Activated CD8-positive, alpha-beta memory T cell treated with anti-CD3 and anti-CD28 coated beads, Interleukin-2, amount 10 ng/mL, durations not matched to agents 7 days and 5 days (primary cell): ENCODE measurements at places on chromosomes 2 and 18.
A peak's percentile ranks its signal among the peaks of the same experiment; 100 is the strongest.

DNA sequence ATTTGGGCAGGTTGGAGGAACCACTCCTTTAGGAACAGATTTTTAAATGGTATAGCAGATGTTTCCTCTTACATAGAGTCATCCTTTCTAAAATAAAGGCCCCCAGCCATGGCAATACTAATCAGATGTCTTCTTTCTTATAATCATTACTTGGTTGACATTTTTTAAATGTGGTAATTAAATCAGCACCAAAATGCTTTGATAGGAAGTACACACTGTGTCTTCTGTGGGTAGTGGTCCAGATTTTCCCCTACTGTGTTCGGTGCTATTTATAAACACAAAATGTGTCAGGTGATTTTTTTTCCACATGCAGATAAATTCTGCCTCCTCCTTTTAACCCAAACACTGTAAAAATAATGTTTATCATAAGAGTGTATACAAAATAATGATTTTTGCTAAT is 200.9 kb upstream of the DTNA start:
- H3K36me3 ChIP-seq: no peaks in the 10 kb centered on the region
- H3K27me3 ChIP-seq: no peaks in the 10 kb centered on the region
- no peak for DNase-seq
- no peak overlapping the region for H3K4me3 ChIP-seq

DNA sequence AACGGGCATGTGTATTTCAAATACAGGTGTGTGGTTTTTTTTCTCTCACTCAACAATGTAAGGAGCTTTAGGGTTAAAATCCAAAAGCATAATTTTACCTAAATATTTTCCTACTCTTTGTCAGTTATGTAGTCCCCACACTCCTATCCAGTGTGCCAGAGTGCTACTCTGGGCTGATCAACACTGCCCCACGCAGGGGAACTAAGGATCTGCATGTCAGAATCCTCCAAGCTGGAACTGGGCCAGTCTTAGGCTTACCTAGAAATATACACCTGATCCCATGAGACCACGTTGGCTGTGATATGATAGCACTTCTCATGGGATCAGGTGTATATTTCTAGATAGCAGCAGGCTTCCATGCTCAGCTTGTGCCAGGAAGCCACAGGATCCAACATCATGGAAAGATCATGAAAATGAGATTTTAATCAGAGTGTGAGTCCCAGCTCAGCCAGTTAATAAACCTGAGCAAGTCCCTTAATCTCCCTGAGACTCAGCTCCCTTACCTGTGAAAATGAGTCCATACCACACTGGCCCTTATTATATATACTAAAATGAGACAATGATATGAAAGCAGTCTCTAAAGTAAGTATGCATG is 29.7 kb downstream of the CCDC141 start:
- H3K27ac ChIP-seq: no peak overlapping the region
- no peaks in the 10 kb centered on the region for H3K27me3 ChIP-seq

DNA sequence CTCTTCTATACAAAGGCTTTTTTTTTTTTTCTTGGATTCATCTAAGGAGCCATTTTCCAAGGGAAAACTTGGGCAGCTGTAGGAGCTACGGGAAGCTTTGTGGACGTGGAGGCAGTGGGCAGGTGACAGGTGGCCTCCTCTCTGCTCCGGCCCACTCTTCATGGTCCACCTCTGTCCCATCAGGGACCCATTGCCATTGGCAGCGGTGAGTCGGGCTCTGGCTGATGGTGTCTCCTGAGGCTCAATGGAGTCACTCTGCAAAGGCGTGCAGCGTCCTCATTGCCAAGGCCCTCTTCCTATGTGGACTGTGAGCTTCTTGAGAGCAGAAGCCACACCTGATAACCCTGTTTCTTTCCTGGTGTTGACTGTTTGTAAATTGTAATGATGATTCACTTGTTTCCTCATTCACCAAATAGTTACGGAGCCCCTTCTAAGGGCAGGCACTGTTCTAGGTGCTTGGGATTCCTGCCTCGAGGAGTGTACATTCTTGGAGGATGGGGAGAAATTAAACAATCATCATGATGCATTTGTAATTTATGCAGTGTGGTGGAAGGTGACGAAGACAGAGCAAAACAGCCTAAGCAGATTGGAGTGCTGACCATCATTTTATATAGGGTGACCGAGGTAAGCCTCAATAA is 240.3 kb upstream of the HS6ST1 start:
- no peaks in the 10 kb centered on the region for H3K4me1 ChIP-seq
- H3K27ac ChIP-seq: no peak overlapping the region
- no peaks in the 10 kb centered on the region for H3K27me3 ChIP-seq
- peak; percentile 22 for DNase-seq
- H3K36me3 ChIP-seq: no peaks in the 10 kb centered on the region
- H3K4me3 ChIP-seq: no peak overlapping the region

DNA sequence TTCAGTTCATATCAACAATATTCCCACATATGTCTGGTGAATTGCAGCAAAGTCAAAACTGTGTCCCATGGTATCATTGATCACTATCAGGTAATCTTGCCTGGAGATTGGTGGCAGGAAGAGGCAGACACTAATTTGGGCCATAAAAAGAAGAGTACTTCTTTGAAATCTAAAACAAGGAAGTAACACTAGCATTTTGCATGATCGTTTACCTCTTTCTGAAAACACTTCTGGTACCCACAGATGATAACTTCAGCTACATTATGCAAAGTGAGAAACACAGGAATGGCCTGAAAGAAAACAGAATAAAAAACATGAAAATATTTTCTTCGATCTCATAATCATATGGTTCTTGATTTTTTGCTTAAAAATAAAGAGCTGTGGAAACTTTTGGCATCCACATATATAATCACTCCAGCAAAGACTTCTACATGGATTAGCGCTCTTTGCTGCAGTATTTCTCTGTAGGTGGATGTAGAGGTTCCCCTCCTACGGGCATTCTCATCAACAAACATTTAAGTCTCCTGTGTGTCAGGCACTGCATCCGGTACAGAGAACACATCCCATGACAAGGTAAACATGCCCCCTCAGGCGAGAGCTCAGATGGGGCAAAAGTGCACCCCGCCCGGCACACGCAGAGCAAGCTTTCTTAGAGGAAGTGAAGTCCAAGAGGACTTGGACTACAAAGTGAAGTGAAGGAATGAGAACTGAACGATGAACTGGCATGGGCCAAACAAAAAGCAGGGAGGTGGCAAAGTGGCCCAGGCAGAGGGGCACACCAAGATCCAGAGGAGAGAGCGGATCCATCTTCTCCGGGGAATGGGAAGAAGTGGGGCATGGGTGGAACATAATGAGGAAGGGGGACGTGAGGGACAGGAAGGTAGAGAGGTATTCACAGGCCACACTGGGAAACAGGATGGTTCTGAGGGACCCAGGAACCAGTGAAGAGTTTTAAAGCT is 68.0 kb upstream of the RIOK3 start:
- H3K4me1 ChIP-seq: peaks cover 16% of the 10 kb centered on the region
- H3K27ac ChIP-seq: peak overlapping the region; percentile 56
- H3K27me3 ChIP-seq: no peaks in the 10 kb centered on the region
- no peaks in the 10 kb centered on the region for H3K36me3 ChIP-seq
- H3K4me3 ChIP-seq: no peak overlapping the region

- no peak overlapping the region for H3K27ac ChIP-seq
- no peak for DNase-seq
- H3K4me1 ChIP-seq: no peaks in the 10 kb centered on the region
- H3K4me3 ChIP-seq: no peak overlapping the region
- H3K27me3 ChIP-seq: no peaks in the 10 kb centered on the region
These were observed 806 bp upstream of the MYT1L start for GRCh38 chr2:2331881-2332280.

- H3K36me3 ChIP-seq: peaks cover 16% of the 10 kb centered on the region
- H3K27me3 ChIP-seq: no peaks in the 10 kb centered on the region
- H3K4me3 ChIP-seq: no peak overlapping the region
- peaks cover 58% of the 10 kb centered on the region for H3K4me1 ChIP-seq
These were observed 72.0 kb downstream of the DOCK10 start for GRCh38 chr2:224970311-224970710.

DNA sequence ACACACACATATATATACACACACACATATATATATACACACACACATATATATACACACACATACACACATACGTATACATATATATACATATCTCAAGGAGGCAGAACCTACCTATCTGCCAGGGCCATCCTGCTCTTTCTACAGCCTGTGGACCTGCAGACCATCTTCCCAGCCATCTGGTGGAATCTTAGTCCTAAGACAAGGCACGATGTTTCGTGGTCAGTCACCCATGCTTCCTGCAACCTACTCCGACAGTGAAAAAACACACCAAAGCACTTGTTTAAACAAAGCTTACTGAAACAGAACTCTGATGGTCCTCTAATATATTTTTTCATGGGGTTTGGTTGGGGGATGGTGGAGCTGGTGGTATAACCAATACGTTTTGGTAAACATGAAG is 164.2 kb upstream of the ZNF521 start:
- H3K27me3 ChIP-seq: no peaks in the 10 kb centered on the region
- no peak for DNase-seq
- no peak overlapping the region for H3K27ac ChIP-seq
- no peaks in the 10 kb centered on the region for H3K36me3 ChIP-seq
- no peaks in the 10 kb centered on the region for H3K4me1 ChIP-seq

- peaks cover 24% of the 10 kb centered on the region for H3K4me1 ChIP-seq
- peaks cover 48% of the 10 kb centered on the region for H3K36me3 ChIP-seq
- no peak overlapping the region for H3K27ac ChIP-seq
- H3K27me3 ChIP-seq: no peaks in the 10 kb centered on the region
These were observed 19.4 kb downstream of the IMMT start for GRCh38 chr2:86175828-86176227.

GRCh38 chr2:32572737-32573136 is 55.1 kb upstream of the TTC27 start:
- H3K36me3 ChIP-seq: peaks cover 57% of the 10 kb centered on the region
- H3K27ac ChIP-seq: peak overlapping the region; percentile 77
- H3K4me1 ChIP-seq: peaks cover 29% of the 10 kb centered on the region
- H3K4me3 ChIP-seq: no peak overlapping the region
- DNase-seq: no peak
- H3K27me3 ChIP-seq: no peaks in the 10 kb centered on the region

GRCh38 chr2:137255990-137256389 is 490.6 kb downstream of the THSD7B start:
- no peaks in the 10 kb centered on the region for H3K36me3 ChIP-seq
- DNase-seq: no peak
- H3K27me3 ChIP-seq: no peaks in the 10 kb centered on the region
- no peak overlapping the region for H3K4me3 ChIP-seq
- H3K27ac ChIP-seq: no peak overlapping the region

GRCh38 chr2:231617059-231617926 is 24.6 kb downstream of the TEX44 start:
- peaks cover 33% of the 10 kb centered on the region for H3K4me1 ChIP-seq
- H3K4me3 ChIP-seq: no peak overlapping the region
- no peak overlapping the region for H3K27ac ChIP-seq
- no peak for DNase-seq

- no peaks in the 10 kb centered on the region for H3K36me3 ChIP-seq
- no peaks in the 10 kb centered on the region for H3K27me3 ChIP-seq
- H3K4me1 ChIP-seq: no peaks in the 10 kb centered on the region
- H3K27ac ChIP-seq: no peak overlapping the region
These were observed 42.5 kb upstream of the EN1 start for GRCh38 chr2:118889995-118890394.

GRCh38 chr18:74380916-74381315 is 65.3 kb downstream of the C18orf63 start:
- no peak overlapping the region for H3K27ac ChIP-seq
- H3K36me3 ChIP-seq: no peaks in the 10 kb centered on the region
- DNase-seq: peak; percentile 25

DNA sequence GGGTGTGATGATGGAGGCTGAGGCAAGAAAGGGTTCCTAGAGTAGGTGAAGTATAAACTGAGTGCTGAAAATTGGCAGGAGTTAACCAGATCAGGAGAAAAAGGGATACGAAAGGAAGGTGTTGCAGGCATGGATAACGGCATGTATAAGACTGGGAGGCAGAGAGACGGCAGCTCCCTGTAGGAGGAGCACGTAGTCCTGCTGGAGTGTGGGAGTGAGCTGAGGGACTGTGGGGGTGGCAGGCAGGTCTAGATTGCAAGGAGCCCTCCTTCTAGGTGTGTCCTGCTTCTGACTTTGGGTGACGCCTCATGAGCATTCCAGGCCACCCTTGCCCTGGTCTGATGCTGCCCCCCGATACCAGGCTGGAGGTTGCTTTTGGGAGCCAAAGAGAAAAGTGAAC is 36.4 kb upstream of the KCTD1 start:
- no peaks in the 10 kb centered on the region for H3K4me1 ChIP-seq
- no peak overlapping the region for H3K27ac ChIP-seq
- H3K36me3 ChIP-seq: no peaks in the 10 kb centered on the region
- no peak for DNase-seq

DNA sequence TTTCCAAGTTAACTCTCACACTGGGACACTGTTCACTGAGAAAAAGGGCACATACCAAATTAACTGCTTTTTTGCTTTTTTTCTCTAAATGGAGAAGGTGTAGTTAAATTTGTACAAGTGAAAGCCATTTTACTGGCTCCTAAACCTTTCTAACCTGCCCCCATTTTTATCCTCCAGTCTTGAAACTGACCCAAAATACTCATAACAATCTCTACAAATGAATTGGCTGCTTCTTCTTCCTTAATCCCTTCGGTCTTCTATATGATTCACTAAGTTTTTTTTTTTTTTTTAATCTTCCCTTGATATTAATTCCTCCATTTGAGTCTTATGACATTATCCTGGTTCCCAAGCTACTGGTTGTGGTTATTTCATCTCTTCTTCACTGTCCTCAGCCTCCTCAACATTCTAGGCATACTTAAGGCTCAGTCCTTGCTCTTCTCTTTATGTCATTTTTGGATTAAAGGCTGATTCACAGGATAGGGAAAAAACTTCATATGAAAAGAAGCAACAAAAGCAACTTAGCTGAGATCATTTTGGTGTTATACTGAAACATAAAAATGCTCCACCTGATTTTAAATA is 19.8 kb downstream of the ORC2 start:
- no peak for DNase-seq
- no peaks in the 10 kb centered on the region for H3K27me3 ChIP-seq
- H3K36me3 ChIP-seq: peaks cover 54% of the 10 kb centered on the region
- peaks cover 23% of the 10 kb centered on the region for H3K4me1 ChIP-seq
- H3K27ac ChIP-seq: no peak overlapping the region
